ENCODE measurements at places on chromosomes 4 and X.

- no peak for DNase-seq
These were observed 261.5 kb downstream of the SLC7A11 start for GRCh38 chr4:137980641-137981040.

DNA sequence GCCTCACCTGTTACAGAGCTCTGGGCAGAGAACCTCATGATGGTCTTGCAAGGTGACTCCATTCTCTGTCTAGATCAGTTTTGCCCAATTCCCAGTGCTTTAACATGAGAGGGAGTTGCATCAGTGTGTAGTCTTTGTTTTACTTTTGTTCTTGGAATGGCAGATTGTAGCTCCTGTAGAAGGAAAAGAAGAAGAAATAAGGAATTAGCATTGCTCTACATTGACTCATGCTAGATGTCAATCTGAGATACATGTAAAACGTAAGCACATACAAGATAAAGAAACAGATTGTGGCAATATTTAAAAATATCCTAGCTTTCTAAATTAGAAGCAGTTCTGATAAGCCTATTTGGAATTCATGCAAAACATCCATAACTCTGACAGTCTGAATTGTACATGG, 16.0 kb upstream of the PPEF1 start:
- no peak for DNase-seq

- DNase-seq: no peak
These were observed 37.9 kb upstream of the GALNT7 start for GRCh38 chr4:173130687-173131086.

- DNase-seq: no peak
These were observed 18.5 kb downstream of the ATP5ME start for GRCh38 chr4:655464-656151.

DNA sequence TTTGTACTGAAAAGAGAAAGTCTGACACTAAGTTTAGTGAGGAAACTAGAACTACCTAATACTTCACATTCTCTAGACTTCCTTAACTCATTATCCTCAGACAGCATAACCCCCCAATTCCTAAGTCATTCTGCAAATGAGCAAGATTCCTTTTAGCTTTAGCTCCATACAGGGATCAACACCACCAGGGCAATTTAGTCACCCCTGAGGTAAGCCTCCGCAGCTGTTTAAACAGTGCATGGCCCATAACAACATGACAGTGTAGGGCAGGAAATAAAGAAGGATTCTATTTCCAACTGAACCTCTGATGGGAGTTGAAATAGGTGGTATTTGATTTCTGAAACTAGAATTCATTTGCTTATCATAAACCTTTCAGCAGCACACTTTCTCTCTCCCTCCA, 112.8 kb upstream of the DKK2 start:
- no peak for DNase-seq

DNA sequence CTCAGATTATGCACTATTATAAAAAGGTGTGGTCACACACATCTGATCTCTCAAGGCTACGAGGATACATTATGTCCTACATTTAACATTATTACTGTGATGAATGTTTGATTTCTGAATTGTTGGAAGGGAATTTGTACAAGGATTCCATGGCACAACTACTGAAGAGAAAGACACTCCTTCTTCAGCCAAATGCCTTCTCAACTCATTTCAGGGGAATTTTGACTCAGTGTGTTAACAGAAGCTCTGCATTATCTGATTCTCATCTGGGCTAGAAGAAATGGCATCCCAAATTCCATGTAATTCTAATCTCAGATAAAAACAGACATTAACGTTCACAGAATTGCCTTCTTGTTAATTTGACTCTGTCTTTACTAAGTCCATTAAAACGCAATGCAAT, 477.7 kb downstream of the PDGFC start:
- DNase-seq: no peak

- DNase-seq: no peak
These were observed 134.5 kb upstream of the IL15 start for GRCh38 chr4:141501931-141502330.

DNA sequence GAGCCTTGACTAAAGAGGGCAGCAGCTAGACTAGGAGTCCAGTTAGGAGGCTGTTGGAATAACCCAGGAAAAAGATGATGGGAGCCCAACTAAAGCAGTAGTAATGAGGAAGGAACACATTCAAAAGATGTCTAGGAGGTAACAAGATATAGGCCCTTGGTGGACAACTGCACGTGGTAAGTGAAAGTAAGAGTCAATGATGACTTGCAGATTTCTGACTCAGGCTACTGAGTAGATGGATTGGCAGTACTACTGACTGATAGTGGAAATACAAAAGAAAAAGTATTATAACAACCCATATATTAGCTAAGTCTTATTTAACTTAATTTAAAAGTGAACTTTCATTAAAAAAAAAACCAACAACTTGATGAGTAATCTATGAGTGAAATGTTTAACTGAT, 74.0 kb downstream of the PAK3 start:
- DNase-seq: no peak

- DNase-seq: no peak
These were observed 13.9 kb upstream of the SLC7A11 start for GRCh38 chr4:138255917-138256597.

- DNase-seq: no peak
These were observed 33.1 kb downstream of the LEF1 start for GRCh38 chr4:108135549-108136209.

- DNase-seq: peak; percentile 10
These were observed 82.9 kb upstream of the TAB3 start for GRCh38 chrX:30971774-30972603.

GRCh38 chr4:30555775-30556174, 164.4 kb upstream of the PCDH7 start:
- DNase-seq: no peak

DNA sequence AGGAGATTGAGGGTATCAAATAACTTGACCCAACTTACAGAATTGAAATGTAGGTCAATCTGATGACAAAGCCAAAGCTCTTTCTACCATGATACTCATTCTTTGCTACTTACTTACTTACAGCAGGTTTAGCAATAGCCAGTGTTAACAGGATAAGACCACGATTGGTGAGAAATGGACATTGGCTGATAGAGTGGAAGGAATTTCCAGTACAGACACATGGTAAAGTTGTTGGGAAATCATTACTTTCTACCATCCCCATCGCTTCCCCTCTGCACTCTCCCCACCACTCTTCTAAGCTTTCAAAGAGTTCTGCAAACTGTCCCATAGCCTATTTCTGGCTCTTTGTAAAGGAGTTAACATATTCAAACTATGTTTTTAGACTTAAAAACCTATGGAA, 119.7 kb downstream of the CHRNA9 start:
- no peak for DNase-seq

DNA sequence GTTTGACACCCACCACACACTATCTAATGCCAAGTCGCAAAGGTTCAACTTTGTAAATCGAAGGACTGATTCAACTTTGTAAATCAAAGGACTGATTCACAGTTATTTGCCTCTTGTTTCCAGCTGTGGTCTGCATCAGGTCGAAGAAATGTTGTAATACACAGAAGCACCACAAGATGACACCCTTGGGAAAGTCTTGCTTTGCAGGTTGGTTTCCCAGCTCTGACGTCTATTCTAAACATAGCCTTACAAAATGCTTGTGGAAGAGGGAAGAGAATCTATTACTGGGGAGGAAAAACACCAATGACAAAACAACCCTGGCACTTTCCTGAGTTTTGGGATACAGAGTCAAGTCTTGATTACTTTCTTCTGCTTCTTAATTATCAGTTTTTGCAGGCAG, 35.3 kb downstream of the SUPT20HL1 start:
- DNase-seq: no peak

GRCh38 chr4:41525129-41525528, 12.8 kb upstream of the LIMCH1 start:
- no peak for DNase-seq

DNA sequence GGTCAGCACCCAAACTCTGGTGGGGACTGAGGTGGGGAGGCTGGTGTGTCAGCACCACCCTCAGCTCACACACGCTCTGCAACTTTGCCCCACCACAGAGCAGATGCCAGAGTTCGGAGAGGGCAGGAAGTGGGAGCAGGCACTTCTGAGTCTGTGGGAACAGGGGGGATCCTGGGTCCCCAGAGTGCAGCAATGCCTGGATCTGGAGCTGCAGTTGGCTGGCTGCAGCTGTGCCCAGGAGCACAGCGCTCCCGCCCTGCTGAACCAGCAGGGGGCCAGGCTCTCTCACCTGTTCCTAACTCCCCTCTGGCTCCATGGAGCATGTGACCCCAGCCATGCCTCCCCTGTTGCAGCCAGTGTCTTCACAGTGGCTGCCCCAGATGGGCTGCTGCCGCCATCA, 252.4 kb downstream of the SPOCK3 start:
- DNase-seq: no peak

DNA sequence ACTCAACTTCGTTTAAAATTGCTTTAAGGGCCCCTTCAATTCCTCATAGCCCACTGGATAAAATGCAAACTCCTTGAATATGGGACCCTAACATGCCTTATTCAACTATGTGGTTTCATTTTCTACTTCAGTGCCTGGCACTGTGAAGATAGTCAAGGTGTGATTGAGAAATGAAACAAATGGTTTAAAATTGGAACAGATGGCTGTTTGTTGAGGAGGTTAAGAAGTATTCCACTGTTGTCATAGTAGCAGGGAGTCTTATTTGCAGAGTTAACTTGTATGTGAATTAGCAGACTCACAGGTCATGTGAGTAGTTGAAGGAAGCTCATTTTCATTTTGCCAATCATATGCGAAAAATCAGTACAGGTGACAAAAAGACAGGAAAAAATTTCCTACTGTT, 593.3 kb downstream of the KCTD8 start:
- no peak for DNase-seq

- DNase-seq: no peak
These were observed 141.1 kb downstream of the MOSPD2 start for GRCh38 chrX:15014281-15014680.

GRCh38 chr4:13888112-13888511, 260.6 kb upstream of the BOD1L1 start:
- DNase-seq: no peak

DNA sequence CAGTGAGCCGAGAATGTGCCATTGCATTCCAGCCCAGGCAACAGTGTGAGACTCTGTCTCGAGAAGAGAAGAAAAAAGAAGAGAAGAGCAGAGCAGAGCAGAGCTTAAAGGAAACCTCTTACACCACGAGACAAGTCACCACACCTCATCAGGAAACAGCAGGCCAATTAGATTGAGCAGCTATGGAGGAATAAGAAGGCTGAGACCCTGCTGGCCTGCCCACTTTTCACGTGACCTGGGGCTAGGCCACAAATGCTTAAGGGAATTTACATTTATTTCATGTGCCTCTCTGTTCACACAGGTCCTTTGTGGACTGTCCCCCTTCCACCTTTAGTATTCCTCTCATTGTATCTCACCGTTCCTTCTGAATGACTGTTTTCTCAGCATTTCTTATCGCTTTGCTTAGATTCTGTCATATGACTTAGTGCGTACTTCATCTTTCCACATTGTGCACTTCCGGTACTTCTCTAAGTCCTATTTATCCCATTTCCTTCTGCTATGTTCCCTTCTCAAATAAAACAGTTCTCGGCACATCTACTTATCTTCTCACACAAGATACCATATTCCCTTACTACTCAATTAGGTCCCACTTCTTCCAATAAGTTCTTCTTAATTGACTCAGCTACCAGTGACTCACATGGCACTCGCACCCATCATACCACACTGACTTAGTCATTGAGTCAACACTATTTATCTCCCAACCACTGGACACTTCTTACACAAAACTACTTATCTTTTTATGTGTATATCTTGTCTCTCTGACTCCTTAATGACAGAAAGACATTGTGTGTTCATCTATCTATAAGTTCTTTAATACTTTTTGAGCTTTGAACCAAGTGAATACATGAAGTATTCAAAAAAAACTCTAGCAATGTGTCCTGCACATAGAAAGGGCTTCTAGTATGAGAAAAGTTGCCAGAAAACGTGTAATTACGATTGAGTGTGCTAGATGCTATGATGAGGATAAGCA, 11.0 kb downstream of the CUL4B start:
- no peak for DNase-seq

DNA sequence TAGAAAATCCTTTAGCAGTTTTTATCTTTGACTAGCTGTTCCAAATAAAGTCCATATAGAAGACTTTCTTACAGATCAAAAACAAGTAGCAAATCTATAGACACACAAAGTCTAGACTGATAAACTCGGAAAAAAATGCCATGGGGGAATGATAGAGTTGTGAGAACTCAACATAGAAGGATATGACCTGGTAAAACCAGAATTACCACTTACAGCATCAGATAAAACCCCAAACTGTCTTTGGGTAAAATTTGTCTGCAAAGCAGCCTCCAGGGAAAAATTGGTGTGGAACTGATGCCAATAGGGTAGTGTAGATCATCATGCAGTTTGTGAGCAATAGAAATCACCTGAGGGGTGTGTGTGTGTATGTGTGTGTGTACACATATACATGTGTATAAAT, 579.1 kb downstream of the SPOCK3 start:
- no peak for DNase-seq

- DNase-seq: peak; percentile 21
These were observed 180.6 kb upstream of the NUDT6 start for GRCh38 chr4:123102897-123103471.

- DNase-seq: no peak
These were observed 76.6 kb downstream of the MBNL3 start for GRCh38 chrX:132412208-132412607.

DNA sequence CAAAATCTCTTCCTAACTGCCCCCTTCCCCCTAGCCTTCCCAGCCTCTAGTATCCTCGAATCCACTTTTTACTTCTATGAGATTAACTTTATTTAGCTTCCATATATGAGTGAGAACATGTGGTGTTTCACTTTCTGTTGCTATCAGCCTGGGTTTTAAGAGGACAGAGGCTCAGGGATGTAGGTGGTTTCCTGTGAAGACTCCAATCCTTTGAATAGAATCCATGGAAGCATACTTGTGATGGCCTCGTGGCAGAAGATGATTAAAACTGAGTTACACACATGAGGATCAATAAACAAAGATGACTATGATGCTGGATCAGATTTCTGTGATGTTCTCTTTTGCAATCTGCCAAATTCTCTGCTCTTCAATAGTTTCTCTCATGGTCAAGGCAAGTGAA, 29.8 kb downstream of the CD99L2 start:
- no peak for DNase-seq

DNA sequence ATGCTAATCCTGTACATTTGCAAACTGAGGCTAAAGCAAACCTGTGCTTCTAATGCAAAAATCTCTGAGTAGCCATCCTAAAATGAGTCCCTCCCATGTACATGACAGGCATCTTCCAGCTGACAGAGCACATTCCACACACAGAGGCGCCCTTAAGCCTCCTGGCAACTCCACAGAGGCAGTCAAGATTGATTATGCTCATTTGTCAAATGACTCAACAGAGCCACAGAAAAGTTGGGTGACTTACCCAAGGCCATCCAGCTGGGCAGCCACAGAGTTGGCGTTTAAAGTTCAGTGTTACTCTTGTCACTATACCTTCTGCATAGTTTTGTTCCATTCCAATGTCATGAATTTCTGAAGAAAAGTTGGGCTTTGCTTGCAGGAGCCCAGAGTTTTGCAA, 394.6 kb upstream of the FGF13 start:
- no peak for DNase-seq

GRCh38 chrX:17860811-17861488, at the start of gene RAI2:
RAI2 (minus strand) TSS chrX:17861298; CDS start chrX:17802010, 59,288 bp downstream.
- DNase-seq: peak; percentile 2

GRCh38 chr4:142615324-142615665, 230.8 kb downstream of the INPP4B start:
- no peak for DNase-seq

All from GM12891 (cell line).